ENCODE measurements at places on chromosomes 6 and 20. TPM values are rescaled to one million over a fixed set of nuclear protein-coding genes. Genes with fewer than 3 reads are reported as not detected.

Gene FAM184A
- total RNA-seq: 9.8 TPM

Gene THBD
- 14.6 TPM for total RNA-seq

Gene GSTA3
- not detected for total RNA-seq

Gene SPATA25
- total RNA-seq: 1.1 TPM

Gene SYNGAP1
- total RNA-seq: 57.9 TPM

DNA sequence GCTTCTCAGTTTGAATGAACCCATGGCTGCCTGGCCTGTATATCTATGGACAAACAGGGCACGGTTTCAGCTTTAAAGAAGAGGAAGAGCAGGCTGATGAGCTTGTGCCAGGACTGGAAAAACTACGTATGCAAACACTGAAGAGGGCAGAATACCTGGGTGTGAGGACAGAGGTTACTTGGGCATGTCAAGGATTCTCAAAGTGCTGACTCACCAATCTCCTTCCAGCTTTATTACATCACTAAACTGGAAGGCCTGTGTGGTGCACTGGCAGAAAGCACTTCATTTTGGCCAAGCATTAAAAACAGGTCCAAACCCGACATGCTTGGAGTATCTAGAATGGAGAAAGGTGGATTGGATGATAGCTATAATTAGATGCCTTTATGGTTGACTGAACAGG, 95.2 kb downstream of the GMPR start:
- H3K4me3 ChIP-seq: no peak overlapping the region
- H3K36me3 ChIP-seq: no peaks in the 10 kb centered on the region
- H3K27me3 ChIP-seq: no peaks in the 10 kb centered on the region
- no peak for DNase-seq

- no peak overlapping the region for H3K27ac ChIP-seq
- no peaks in the 10 kb centered on the region for H3K27me3 ChIP-seq
- peaks cover 10% of the 10 kb centered on the region for H3K4me1 ChIP-seq
- no peak overlapping the region for H3K4me3 ChIP-seq
These were observed 14.3 kb upstream of the PIM1 start for GRCh38 chr6:37155394-37156312.

DNA sequence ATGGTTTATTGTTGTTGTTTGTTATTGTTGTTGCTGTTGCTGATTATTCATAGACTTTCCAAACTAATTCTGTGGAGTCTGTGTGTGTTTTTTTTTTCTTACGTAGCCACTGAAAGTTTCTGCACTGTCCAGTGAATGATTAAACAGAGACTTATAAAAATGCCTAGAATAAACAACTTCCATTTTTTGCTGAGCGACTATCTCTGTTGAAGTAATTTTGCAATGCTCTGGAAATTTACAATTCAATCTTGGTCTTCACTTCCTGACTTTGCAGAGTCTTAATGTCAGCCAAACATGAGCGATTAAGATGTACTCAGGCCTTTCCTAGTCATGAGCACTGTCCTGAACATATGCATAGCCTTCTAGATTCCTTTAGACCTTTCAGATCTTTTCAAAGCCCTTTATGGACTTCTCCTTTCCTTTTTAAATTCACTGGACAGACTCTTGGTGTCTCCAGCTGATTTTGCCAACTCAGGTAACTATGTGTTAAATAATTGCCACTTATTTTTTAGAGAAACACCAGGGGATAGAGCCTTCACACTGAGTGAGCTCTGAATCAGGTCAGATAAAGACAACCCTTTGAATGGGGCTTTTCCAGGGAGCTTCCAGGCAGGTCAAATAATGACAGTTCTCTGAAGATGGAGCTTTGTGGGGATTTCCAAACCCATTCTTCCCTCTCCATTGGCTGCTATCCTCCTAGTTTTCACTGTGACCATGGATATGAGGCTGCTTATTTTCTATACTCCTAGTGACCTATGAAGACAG, 622.8 kb upstream of the EPHA7 start:
- no peak overlapping the region for H3K4me3 ChIP-seq
- no peaks in the 10 kb centered on the region for H3K4me1 ChIP-seq
- no peaks in the 10 kb centered on the region for H3K36me3 ChIP-seq
- no peaks in the 10 kb centered on the region for H3K27me3 ChIP-seq

DNA sequence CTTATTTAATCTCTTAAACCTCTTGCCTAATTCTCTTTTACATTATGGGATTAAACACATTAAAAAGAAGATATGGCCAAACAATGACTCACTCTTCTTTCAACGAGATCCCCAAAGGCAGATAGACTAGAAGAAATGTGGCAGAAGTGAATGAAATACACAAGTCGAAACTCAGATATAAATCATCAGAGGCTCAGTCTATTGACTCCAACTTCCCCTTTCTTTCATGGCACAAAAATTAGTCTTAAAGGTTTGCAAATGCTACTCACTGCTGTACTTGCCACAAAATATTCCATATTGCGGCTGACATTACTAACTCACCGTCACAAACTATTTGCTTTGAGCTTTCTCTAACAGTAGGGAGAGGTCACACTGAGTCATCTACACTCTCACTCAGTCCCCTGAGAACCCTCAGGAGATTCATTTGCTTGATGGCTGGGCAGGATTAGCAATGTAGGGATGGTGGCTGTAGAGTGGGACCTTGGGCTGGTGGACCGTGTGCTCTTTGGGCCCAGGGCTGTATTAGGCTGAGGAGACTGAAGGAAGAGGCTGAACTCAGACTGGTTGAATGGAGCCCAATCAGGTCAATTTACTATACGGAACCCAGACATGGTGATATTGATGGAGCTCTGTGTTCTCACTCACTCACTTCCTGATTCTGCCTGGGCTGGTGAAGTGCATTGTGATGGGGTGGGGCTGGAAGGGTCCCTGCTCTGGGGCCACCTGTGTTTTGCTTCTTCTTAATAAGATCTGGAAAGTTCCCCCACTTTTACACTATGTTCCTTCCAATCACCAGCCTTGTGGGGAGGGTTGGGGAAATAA, 42.8 kb upstream of the UBR2 start:
- H3K27me3 ChIP-seq: no peaks in the 10 kb centered on the region
- H3K4me1 ChIP-seq: no peaks in the 10 kb centered on the region
- no peak overlapping the region for H3K4me3 ChIP-seq
- no peak for DNase-seq
- no peaks in the 10 kb centered on the region for H3K36me3 ChIP-seq

DNA sequence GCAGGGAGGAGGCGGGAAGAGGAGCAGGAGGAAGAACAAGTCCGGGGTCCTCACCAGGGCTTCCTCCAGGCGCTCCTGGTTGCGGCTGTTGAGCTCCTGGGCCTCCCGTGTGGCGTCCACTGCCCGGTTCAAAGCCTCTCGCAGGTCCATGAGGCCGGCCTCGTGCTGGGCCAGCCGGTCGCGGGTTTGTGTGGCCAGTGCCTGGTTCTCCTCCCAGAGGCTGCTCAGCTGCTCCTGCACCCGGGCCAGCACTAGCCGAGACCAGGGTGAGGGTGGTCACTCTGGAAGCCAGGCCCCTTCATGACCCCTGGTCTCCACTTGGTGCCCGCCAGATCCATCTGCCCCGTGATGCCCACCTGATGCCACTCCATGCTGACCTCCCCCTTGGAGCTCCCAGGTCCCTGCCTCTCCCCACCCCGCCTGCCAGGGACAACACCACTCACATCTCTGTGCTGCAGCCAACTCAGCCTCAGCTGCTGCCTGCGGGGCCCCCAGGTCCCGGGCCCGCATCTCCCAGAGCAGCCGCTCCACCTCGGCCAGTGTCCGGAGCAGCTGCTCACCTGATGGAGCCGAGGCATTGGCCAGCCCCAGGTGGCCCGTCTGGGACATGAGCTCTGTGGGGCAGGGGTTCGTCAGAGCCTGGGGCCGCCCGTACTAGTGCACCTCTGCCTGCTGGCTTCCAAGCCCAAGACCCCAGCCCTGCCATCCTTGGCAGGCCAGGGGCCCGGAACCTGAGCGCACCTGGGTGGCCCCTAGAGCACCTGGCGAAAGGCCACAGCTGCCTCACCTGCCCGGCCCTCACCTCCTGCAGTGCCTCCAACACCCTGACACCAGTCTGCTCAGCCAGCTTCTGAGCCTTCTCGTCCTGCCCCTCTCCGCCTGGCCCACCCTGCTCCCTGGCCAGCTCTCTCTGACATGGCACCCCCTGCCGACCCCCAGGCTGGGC, 15.9 kb downstream of the ADRM1 start:
- H3K4me3 ChIP-seq: no peak overlapping the region
- no peak for DNase-seq
- H3K4me1 ChIP-seq: no peaks in the 10 kb centered on the region
- no peak overlapping the region for H3K27ac ChIP-seq
- H3K36me3 ChIP-seq: no peaks in the 10 kb centered on the region

DNA sequence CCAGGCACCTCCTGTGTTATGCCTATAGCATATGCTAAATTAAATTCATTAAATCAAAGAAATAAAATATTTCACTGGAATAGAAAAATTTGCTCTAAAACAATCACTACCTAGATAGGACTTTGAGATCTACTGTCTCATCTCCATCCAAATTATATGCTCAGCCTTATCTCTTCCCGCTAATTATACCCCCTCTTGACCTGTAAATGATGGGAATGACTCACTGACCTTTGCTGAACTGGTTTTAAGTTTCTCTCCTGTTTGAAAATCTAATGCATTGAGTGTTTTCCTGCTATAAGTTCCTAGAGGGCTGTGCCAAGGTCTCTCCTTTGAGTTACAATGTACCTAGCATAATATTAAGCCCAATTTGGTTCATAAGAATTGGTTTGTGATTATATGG, 110.1 kb downstream of the BMP2 start:
- DNase-seq: no peak
- H3K36me3 ChIP-seq: no peaks in the 10 kb centered on the region
- H3K4me1 ChIP-seq: no peaks in the 10 kb centered on the region
- H3K4me3 ChIP-seq: no peak overlapping the region

DNA sequence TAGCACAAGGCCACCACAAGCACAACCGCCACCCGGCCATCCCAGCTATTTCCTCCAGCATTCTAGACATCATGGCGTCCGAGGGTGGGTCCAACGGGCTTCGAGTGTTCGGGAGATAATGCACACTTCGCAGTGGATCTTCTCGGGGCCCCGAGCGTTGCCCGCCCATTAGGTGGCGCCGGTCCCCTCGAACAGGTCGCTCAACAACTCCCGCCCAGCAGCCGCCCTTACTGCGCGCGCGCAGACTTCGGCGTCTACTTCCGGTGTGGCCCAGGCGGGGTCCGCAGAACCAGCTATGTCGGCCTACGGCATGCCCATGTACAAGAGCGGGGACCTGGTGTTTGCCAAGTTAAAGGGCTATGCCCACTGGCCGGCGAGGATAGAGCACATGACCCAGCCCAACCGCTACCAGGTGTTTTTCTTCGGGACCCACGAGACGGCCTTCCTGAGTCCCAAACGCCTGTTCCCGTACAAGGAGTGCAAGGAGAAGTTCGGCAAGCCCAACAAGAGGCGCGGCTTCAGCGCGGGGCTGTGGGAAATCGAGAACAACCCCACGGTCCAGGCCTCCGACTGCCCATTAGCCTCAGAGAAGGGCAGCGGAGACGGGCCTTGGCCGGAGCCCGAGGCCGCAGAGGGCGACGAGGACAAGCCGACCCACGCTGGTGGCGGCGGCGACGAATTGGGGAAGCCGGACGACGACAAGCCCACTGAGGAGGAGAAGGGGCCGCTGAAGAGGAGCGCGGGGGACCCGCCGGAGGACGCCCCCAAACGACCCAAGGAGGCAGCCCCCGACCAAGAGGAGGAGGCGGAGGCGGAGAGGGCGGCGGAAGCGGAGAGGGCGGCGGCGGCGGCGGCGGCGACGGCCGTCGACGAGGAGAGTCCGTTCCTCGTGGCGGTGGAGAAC, at the start of gene HDGFL1:
TSS of gene HDGFL1 (plus strand) at position 286 of the 904 bp plus-strand sequence. CDS start at position 296, 10 bp downstream.
- H3K4me1 ChIP-seq: no peaks in the 10 kb centered on the region
- H3K27me3 ChIP-seq: no peaks in the 10 kb centered on the region
- H3K27ac ChIP-seq: no peak within 1 kb of the TSS
- H3K4me3 ChIP-seq: no peak within 1 kb of the TSS

DNA sequence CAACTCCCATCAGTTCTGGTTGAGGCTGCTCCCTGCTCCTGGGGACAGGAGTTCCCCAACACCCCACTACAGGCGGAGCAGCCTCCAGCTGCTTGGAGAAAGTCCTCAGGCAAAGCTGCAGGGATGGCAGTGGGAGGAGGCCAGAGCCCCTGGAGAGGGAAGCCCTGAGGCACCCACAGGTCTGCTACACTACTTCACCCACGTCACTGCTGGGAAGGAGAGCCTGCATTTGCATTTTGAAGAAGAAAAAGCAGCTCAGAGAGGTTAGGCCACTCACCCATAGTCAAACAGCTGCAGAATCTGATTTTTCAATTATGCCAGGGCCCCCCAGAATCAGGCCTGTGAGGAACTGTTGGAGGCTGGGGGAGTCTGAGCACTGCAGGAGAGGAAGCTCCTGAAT, 17.2 kb downstream of the BFSP1 start:
- H3K4me1 ChIP-seq: no peaks in the 10 kb centered on the region
- H3K4me3 ChIP-seq: no peak overlapping the region
- H3K27me3 ChIP-seq: no peaks in the 10 kb centered on the region
- DNase-seq: no peak

- H3K27me3 ChIP-seq: no peaks in the 10 kb centered on the region
- H3K36me3 ChIP-seq: no peaks in the 10 kb centered on the region
- no peak overlapping the region for H3K4me3 ChIP-seq
- no peaks in the 10 kb centered on the region for H3K4me1 ChIP-seq
- DNase-seq: no peak
These were observed 18.5 kb downstream of the DST start for GRCh38 chr6:56624046-56624727.

DNA sequence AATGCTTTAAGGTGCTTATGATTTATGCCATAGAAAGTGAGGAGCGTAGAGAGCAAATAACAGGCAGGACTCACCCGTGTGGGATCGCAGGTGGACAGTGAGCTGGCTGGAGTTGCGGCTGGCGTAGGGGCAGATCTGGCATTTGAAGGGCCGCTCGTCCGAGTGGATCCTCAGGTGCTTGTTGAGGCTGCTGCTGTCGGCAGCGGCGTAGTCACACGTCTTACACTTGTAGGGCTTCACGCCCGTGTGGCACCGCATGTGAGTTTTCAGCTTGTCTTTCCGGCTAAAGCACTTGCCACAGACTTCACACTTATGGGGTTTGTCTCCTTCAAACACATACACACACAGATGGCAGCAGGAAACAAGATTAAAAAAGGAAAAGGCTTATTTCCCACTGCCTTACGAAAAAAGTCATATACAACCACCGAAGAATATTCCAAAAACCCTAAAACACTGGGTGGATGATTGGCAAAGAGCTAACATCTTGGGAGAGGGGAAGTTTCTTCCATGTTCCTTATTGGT, 31.5 kb downstream of the ZFP64 start:
- no peak overlapping the region for H3K27ac ChIP-seq
- H3K4me1 ChIP-seq: no peaks in the 10 kb centered on the region
- H3K27me3 ChIP-seq: no peaks in the 10 kb centered on the region
- no peak for DNase-seq
- no peak overlapping the region for H3K4me3 ChIP-seq

GRCh38 chr6:106556368-106556960, 72.8 kb downstream of the RTN4IP1 start:
- peaks cover 56% of the 10 kb centered on the region for H3K36me3 ChIP-seq
- H3K4me3 ChIP-seq: no peak overlapping the region
- no peak overlapping the region for H3K27ac ChIP-seq
- H3K27me3 ChIP-seq: no peaks in the 10 kb centered on the region

GRCh38 chr20:61803416-61803914, 262.2 kb downstream of the TAF4 start:
- DNase-seq: no peak
- no peaks in the 10 kb centered on the region for H3K36me3 ChIP-seq
- no peak overlapping the region for H3K4me3 ChIP-seq
- H3K4me1 ChIP-seq: no peaks in the 10 kb centered on the region
- H3K27me3 ChIP-seq: no peaks in the 10 kb centered on the region
- no peak overlapping the region for H3K27ac ChIP-seq

Measured in naive thymus-derived CD4-positive, alpha-beta T cell (primary cell).